Stimulated activated CD8-positive, alpha-beta memory T cell treated with anti-CD3 and anti-CD28 coated beads, Interleukin-4, amount 100 ng/mL, for 4 hours (primary cell): ENCODE measurements at places on chromosomes 7 and 10.

DNA sequence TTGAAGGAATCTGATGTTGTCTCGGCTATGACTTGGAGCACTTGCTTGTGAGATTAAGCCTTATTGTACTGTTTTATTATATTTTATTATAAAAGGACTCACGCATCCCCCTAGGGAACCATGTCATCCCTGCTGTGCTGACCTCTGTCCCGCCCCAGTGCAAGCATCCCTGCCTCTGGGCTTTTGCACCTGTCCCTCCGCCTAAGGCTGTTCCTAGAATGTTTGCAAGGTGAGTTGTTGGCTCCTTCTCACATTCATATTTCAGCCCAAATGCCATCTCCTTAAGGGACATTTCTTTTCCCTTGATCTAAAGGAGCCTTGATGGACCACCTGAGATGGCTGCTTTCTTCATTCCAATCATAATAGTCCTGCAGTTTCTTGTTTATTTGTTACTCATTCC, 236.9 kb upstream of the IGFBP3 start:
- DNase-seq = no peak

- no peak for DNase-seq
Measured at GRCh38 chr7:44460325-44460724, 30.1 kb downstream of the NUDCD3 start.

DNA sequence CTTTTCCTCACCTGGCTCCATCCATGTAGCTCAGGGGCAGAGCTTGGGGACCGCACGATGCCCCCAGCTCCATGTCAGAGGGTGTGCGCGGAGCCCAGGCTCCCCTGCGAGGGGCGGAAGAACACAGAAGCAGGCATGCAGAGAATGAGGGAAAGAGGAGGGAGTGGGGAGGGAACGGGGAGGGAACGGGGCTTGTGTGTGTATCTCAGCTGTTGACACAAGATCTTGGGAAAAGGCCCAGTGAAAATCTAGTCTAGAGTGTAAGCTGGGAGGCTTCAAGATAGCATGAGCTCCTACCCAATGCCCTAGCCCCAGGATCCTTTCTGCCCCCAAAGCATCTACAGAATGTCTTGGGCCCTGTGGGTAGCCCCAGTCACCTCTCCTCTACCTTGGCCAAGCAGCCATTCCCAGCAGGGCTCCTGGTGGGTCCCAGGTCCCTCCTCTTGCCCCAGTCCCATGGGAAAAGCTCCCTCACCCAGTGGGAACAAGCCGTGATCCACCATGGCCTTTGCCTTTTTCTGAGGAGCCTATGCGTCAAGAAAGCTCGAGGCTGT, 25.1 kb upstream of the NDST2 start:
- no peak for DNase-seq

- no peak for DNase-seq
Measured at GRCh38 chr10:123500110-123500509, 166.0 kb upstream of the GPR26 start.

GRCh38 chr10:103139803-103140202, 53.3 kb downstream of the NT5C2 start:
- DNase-seq = no peak

GRCh38 chr7:122310119-122311021, 5.8 kb upstream of the FEZF1 start:
- no peak for DNase-seq

GRCh38 chr7:90605055-90605454, 8.9 kb downstream of the CDK14 start:
- no peak for DNase-seq

- no peak for DNase-seq
Measured at GRCh38 chr7:134155206-134155605, 28.1 kb downstream of the LRGUK start.

DNA sequence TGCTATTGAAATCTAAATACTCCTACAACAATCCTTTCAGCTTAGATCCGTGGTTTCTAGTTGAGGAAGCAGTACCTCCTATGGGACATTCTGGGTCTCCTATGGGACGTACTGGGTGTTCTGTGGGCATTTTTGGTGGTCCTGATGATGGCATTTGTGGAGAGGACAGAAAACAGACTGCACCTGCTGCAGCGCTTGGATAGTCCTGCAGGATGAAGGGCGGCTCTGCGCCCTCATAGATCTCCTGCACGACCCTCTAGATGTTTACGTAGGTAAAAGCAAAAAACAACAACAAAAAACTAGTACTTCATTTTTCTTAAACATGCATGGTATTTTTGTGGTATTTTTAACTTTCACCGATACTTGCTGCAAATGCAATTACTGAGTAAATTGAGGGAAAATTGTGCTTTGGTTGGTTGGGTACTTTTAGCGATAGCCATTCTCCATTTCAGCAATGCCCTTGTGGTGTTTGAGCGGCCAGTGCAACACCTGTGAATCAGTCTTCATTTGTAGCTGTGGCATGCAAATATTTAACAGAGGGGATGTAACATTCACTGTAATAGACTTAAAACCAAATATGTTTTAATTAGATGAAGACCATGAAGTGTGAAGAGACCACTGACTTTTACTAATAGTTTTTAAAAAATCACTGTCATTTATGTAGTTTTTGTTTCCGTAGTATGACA, 461.2 kb downstream of the SDK1 start:
- DNase-seq = no peak

DNA sequence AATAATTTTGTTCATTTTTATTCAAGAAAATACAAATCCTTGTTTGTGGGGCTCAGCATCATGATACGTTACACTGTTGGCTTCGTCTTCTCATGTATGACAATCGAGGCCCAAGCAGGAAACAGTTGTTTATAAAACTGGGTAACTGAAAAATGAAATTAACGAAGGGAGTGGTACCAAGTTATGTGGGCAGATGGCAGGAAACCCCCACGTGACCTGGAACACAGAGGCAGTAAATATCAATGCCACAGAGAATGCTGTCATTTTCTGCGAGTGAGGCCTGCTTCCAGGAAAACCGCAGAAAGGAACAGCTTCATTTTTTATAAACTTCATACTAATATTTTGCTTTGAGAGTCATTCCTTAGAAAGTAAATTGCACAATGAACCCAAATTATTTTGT, 201.0 kb upstream of the ADARB2 start:
- DNase-seq = no peak

- DNase-seq = no peak
Measured at GRCh38 chr7:133777701-133778100, 349.4 kb upstream of the LRGUK start.

DNA sequence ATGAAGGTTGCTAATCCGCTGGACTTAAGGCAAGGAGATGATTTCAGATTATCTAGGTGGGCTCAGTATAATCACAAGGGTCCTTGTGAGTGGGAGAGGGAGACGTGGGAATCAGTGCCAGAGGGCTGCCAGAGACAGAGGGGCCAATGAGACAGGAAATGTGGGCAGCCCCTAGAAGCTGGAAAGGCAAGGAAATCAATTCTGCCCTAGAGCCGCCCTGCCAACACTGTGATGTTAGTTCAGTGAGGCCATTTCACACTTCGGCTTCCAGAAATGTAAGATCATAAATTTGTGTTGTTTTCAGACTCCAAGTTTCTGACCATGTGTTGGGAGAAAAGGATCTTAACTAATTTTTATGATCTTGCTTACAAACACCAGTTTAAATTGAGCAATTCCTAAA, 3.6 kb upstream of the GPNMB start:
- DNase-seq = no peak

DNA sequence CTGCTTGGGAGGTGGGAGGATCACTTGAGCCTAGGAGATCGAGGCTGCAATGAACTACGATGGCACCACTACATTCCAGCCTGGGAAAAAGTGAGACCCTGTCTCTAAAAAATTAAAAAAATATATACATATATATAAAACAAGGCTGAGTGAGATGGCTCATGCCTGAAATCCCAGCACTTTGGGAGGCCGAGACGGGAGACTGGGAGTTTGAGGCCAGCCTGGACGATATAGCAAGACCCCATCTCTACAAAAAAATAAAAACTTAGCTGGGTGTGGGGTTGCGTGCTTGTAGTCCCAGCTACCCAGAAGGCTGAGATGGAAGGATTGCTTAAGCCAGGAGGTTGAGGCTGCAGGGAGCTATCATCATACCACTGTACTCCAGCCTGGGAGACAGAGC, 87.6 kb downstream of the CARD11 start:
- DNase-seq = no peak

GRCh38 chr7:151859111-151859947, 17.6 kb downstream of the PRKAG2 start:
- DNase-seq = no peak

- DNase-seq = no peak
Measured at GRCh38 chr7:979886-980571, 3.0 kb upstream of the CYP2W1 start.

DNA sequence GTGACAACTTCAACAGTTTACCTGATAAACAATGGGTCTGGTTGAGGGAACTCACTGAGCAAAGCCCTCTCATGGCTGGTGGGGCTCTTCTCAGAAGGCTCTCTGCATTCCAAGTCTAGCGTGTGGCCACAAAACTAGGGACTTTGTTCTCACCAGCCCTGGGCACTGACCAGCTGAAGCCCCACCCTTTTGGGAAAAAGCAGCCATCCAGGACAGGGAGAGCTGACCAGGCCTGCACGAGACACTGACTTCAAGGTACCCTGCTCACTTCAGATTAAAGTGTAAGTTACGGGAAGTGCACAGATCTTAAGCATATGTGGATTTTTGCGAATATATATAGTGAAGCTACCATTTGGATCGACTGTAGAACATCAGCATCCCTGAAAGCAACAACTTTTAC, 67.4 kb upstream of the LRRC4 start:
- DNase-seq = no peak

DNA sequence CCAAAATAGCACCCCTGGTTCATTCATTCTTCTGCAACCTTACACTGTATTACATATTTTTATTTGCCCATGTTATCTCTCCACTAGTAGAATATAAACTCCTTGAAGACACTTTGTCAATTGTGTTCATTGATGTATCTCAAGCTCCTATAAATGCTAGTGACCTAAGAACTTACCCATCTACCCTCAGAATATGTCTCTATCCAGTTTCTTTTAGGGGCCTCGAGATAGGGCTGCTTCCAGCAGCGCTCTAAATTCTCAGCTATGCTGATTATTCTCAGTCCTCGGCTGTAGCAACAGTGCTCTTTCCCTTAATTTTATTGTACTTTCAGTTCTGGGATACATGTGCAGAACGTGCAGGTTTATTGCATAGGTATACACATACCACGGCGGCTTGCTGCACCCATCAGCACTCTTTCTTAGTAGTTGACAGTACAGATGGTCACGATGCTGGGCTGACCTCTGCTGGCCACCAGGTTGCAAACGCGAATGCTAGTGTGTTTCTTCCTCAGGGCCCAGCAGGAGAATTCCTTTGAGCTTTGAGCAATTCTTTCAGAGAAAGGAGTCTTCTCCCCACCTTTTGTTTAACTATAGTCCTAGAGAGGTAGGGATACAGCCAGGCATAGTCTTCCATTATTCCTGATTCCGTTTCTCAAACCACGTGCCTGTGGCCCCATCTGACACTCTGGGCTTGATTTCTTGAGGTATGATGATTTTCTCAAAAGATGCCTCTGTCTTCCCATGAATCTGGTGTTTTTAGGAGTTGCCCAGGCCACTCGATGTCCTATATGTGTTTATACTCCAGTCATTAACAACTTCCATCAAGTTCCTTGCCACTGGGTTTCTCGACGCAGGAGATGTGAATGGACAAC, 49.1 kb upstream of the CDC14C start:
- DNase-seq = no peak

DNA sequence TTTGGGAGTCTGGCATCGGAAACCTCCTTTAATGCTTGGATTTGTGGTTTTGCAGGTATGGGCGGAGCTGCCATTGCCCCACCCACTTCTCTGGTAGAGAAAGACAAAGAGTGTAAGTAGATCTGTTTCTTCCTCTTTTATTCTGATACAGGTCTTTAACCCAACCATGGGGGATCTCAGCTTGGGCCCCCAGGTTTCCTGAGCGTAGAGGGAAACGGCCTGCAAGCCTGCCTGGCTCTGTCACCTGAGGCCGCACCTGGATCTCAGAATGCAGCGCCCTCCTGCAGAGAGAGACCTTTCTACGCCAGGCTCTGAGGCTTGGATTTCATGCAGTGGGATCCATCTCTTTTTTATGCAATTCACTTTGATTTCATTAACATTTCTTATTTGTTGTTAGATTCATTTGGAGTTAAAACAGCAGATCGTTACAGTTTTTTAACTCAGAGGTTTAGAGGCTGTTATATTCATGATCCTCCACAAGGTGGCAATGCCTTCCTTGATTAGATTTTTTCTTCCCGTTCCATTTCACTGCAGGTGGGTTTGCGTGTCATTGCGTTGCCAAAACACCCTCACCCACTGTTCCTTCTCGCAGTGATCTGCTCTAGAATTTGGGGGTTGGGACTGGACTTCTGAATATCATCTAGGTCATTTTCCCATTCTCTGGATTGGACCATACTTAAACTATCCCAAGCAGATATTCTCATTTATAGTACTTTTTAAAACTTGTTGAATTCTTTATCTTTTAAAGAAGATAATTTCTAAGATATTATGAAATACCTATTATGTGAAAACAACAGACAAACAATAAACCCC, 20.0 kb downstream of the RBM17 start:
- no peak for DNase-seq
